ENCODE measurements at places on chromosomes 5 and 9.

DNA sequence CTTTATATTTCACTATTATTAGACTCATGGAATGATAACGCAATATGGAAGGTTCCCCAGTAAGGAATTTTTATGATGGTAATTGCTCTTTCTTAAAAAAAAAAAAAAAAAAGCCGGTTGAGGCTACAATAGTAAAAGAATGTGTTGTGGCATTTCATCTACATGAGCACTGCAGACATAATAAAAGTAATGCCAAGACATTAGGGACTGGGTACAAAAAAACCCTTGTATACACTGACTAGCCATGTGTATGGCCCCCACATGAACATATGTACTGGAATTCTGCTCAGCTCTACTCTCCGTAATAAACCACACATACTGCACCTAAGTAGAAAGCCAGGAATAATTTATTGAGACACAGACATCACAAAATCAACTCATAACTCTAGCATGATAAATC, 218.4 kb downstream of the ADAMTS6 start:
- DNase-seq = no peak

DNA sequence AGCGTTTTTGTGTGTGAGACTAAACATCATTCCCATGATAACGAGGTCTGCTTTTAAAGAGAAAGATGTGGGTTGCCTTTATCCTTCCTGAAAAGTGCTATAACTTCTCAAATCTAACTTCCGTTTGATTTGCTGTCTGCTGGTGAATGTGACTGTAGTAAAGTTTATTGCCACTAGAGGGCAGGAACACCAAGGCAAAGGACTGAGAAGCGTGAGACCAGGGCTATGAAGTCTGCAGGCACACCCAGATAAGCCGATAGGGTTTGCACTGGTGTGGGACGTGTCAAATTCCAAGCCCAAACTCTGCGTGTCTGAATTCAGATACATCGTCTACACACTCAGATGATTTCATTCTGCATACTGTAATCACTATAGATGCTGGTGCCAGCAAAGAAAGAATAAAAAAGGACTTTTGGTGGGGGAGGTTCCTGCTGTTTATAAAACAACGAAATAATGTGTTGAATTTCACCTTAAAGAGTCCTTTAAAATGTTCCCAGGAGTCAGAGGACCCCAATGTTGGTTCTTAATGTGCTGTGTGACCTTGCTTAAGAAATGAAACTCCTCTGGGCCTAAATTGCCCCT, 87.2 kb downstream of the PTTG1 start:
- peak; percentile 70 for DNase-seq

DNA sequence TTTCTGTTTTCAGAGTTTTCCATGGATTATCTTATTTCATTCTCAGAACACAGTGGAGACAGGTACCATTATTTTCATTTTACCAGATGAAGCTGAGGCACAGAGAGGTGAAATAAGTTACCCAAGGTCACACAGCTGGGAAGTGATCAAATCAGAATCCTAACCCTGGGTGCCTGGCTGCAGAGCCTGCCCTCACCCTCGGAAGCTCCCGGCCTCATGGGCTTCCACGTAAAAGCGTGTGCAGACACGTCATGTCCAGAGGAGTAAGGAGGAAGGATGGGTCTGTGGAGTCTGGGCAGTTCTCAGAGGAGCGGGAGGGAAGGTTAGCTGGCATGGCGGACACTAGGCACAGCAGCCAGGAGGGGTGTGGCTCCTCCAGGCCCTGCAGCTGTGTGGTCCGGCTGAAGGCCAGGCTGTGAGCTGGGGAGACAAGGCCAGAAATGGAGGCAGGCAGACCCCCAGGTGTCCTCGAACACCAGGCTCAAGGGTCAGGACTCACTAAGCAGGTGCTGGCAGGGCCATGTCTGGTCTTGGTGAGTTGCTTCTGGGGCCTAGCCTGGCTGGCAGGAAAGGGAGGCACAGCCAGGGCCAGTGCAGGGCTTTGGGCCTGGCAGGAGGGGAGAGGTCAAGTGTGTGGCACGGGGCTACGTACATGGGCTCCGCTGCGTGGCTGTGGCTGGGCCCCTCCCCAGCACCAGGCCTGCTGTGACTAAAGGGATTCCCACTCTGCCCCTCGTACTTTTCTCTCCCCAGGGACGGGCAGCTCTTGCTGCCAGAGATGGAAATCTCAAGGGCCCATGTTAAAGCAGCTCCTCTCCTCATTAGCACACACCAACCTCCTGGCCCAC, 5.6 kb downstream of the TBC1D9B start:
- DNase-seq = no peak

DNA sequence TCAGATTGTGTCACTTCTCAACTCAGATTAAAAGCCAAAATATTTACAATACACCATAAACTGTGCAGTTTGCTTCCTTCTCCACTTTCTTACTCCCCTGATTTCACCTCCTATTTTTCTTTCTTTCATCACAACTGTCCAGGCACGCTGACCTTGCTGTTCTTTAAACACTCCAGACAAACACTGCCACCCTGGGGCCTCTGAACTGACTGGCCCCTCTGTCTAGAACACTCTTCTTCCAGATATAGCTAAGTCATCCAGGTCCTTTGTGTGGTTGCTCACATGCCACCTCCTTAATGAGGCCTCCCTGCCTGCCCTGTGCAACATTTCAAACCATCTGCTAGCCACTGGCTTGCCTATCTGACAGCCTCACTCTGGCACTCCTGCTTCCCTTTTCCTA, 46.6 kb downstream of the ATG10 start:
- DNase-seq = no peak
